Body of pancreas (tissue), 4 donors: ENCODE measurements at places on chromosomes 7 and 10. TPM values are rescaled to one million over a fixed set of nuclear protein-coding genes. Genes with fewer than 3 reads are reported as not detected.
A peak's percentile ranks its signal among the peaks of the same experiment; 100 is the strongest.

Gene ADCY1
- total RNA-seq: 7.6 TPM

DNA sequence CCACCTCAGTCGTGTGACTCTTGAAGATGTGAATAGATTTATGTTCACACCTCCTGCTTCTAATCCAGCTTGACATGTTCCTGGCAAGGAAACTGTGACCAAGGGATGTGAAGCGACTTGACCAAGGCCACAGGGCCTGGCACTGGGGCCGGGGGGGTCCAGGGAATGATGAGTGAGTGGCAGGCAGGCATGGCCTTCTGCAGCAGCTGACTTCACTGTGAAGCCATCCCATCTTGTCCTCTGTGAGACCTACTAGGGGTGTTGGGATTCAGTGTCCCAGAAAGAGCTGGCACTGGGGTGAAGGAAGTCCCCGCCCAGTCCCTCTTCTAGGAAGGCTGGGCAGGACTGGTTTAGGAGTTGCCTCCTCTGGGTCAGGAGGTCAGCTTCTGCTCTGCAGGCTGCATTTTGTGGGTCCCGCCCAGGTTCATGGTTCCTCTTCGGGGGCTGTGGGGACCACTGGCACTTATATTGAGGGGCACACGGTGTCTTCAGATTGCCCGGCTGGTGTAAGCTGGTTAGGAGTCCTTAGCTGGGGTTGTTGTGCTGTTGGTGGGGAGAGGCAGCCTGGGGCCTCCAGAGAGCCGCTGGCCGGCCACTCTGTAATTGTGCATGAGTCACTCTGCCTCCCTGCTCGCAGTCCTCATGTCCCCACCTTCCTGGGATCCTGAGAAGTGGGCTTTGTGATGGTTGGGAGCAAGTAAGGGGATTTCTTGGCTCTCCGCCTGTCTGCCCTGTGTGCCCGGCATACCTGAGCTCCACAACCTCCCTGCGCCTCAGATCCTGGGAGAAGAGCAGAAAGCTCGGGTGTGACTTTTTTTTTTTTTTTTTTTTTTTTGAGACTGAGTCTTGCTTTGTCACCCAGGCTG lies 11.0 kb downstream of the ZMIZ1 start:
- no peak for DNase-seq

GRCh38 chr10:4492202-4492601 lies 333.8 kb upstream of the AKR1E2 start:
- no peak for DNase-seq

Gene LIPM
- not detected for total RNA-seq

- DNase-seq: no peak
Observed at GRCh38 chr10:3748484-3748883, 36.5 kb downstream of the KLF6 start.

GRCh38 chr10:123068087-123068853 lies 59.5 kb downstream of the ACADSB start:
- no peak for DNase-seq

- DNase-seq: no peak
Observed at GRCh38 chr10:373015-373414, 237.8 kb downstream of the ZMYND11 start.

GRCh38 chr10:45520476-45520875 lies 146.5 kb downstream of the ALOX5 start:
- peak; percentile 28 for DNase-seq

DNA sequence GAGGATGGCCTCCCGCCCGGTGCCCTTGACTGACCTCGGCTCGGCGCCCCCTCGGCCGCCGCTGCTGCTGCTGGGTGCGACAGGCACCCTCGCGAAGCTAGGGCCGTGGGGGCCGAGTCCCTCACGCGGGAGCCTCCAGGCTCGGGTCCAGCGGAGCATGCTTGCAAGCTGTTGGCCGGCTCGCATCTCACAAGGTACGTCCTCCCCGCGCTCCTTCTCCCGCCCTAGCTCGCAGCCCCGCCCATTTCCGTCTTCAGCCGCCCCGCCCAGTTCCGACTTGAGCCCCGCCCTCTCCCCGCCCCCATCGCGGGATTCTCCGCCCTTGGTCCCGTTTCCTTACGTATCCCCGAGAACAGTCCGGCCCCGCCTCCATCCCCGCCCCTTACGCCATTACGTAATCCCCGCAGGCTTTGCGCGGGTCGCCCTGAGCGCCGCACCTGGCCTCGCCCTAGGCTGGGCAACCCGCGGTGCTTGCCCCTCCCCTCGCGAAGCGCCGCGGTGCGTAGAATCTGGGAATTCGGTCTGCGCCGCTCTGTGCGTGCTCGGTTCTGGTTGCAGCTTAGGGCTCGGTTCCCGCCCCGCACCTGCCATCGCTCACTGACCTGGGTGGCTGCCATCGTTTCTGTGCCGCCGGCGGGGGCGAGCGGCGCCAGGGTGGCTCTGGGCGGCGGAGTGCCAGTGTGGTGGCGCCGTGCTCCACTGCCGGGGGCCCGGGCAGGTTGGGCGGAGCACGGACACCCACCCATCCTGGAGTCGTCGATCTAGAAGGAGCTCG lies at the start of gene ABHD11:
TSS of gene ABHD11 (minus strand) at position 191 of the 775 bp plus-strand sequence. CDS start at position 159, 32 bp downstream.
- peak; percentile 99 for DNase-seq

DNA sequence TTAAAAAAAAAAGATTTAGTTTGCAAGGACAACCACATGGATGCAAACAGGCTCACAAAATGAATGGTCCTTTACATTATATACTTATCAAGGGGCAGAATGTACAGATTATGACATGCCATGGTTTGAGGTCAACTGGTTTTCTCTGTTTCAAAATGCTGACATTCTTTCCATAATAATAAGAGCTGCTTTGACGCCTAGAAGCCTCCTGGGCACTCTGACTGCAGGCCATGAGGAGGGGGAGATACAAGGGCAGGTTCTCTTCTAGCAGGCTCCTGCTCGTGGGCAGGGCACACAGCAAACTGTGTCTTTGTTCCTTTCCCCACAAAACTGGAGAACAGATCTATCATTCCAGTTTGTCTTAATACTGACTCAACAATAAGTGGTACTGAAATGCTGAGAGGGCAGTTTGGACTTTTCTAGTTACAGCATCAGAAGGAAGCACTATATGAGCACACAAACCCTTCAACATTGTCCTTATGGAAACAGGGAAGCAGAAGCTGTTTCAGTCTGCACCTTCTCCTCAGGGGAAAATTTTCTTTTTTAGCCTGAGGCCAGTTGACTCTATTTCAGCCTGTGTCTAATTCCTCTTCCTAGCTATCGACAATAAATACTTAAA lies 314.9 kb upstream of the AOAH start:
- no peak for DNase-seq

Gene OR2A1
- not detected for total RNA-seq

DNA sequence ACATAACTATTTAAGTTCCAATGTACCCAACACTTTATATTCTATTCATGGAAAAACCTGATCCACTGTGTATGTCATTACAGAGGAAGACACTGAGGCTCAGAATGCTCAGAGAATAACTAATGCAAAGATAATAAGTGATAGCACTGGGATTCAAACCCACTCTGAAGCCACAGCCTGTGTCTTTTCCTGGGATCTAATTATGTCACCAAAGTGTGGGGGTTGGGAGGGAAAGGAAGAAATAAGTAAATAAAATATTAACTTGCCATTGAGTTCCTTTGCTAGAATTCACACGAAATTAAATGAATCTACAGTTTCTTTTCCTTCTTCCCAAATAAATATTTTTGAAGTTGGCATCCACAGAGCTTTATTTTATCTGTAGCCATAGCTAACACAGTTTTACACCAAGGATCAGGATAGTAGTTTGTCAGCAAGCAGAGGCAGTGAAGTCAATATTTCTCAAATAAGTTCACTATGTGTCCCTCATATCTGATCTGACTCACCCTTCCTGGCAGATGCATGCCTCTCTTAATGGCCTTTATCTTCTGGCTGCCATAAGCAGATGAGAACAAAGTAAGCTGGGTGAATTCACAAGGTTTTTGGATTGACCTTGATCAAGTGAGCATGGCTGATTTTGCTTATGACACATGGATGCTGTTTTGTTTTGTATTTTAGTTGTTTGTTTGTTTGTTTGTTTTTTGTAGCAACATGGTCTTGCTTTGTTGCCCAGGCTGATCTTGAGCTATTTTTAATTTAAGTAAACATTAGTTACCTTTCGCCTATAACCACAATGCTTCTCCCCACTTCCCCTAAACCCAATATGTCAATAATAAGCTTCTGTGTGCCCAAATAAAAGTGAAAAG lies 6.3 kb downstream of the RAPGEF5 start:
- DNase-seq: no peak

Gene COPS6
- 15.8 TPM for total RNA-seq

DNA sequence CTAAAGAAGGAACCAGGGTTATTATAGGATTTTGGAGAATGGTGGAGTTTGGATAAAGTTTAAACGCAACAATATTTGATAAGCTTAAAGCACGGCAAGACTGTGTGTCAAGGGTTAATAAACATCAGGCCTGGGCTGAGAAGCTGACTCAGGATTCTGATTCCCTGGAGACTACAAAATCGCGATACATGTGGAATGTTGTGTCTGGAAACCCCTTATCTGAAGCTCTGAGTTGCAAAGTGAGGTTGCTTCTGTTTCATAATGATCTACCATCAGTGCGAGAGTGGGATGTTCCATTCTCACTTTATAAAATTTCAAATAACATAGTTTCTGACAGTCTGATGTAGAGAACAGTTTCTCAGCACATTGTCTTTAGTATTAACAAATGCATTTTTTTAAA lies 7.8 kb downstream of the C1GALT1 start:
- no peak for DNase-seq

DNA sequence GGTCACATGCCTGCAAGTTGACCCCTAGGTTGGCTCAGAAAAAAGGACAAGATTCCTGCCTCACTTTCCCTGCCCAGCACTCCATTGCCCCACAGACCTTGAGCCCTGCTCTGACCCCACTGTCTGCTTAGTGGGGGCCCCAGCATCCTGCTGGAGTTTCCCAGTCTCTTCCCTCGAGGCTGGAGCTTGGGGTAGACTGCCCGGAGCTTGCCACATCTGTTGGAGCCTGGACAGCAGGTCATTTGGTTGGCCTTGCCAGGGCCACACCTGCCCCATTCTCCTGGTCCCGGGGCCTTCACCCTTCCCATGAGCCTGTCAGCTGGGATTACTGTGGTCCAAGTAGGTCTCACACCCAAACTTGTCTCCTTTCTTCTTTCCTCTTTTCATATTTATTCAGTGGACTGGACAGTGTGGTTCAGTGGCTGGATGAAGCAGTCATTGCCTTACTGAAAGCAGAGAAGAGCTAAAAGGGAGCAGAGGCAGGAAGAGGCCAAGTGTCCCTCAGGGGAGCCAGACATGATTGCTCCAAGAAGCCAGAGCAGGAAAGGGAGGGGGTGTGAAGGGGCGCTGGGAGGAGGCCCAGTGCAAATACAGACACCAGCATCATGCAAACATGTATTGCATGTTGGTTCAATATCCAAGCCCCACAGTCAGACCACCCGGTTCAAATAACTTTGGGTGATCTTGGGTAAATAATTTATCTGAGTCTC lies 56.2 kb upstream of the CACUL1 start:
- no peak for DNase-seq

GRCh38 chr7:40986351-40986873 lies 716.5 kb downstream of the INHBA start:
- DNase-seq: no peak

DNA sequence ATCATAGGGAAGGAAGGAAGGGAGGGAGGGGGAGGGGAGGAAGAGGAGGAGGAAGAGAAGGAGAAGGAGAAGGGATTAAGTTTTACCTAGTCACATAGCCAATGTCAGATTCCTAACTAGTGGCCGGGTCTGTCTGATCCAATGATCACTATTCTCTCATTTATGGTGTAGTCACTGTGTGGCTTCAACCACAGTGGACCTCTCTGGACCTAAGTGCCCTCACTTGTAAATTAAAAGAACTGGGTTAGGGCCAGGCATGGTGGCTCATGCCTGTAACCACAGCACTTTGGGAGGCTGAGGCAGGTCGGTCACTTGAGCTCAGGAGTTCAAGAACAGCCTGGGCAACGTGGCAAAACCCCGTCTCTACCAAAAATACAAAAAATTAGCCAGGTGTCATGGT lies 6.6 kb upstream of the SERPINE1 start:
- DNase-seq: no peak

DNA sequence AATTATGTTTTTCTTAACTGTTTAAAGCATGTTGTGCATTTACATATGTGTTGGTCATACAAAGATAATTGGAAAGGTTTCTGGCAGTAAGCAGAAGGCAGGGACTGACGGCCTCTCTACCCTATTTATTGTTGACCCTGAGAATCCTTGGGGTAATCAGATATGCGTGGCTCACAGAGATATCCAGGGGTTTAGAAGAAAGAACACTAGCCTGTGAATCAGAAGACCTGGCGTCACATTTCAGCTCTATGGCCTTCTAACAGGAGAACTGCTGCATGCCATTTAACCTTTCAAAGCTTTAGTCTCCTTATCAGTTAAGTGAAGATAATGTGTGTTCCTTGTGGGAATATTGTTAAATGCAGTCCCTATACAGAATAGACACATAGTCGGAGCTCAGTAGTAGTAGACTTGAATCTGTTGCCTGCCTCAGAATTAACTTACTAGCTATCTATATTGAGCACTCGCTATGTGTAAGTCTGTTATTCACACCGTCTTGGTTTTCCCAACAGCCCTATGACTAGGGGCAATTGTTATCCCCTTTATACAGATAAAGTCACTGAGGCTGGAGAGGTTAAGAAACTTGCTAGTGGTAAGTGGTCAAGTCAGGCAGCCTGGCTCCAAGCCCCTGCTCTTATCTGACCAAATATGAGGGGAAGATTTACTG lies 129.6 kb upstream of the ANKRD1 start:
- DNase-seq: no peak
